Uterus (tissue), 4 donors: ENCODE measurements at places on chromosomes 1 and 21. TPM values are rescaled to one million over a fixed set of nuclear protein-coding genes. Genes with fewer than 3 reads are reported as not detected.
A peak's percentile ranks its signal among the peaks of the same experiment; 100 is the strongest.

GRCh38 chr1:176531921-176532897 lies 69.2 kb downstream of the PAPPA2 start:
- no peak for DNase-seq

DNA sequence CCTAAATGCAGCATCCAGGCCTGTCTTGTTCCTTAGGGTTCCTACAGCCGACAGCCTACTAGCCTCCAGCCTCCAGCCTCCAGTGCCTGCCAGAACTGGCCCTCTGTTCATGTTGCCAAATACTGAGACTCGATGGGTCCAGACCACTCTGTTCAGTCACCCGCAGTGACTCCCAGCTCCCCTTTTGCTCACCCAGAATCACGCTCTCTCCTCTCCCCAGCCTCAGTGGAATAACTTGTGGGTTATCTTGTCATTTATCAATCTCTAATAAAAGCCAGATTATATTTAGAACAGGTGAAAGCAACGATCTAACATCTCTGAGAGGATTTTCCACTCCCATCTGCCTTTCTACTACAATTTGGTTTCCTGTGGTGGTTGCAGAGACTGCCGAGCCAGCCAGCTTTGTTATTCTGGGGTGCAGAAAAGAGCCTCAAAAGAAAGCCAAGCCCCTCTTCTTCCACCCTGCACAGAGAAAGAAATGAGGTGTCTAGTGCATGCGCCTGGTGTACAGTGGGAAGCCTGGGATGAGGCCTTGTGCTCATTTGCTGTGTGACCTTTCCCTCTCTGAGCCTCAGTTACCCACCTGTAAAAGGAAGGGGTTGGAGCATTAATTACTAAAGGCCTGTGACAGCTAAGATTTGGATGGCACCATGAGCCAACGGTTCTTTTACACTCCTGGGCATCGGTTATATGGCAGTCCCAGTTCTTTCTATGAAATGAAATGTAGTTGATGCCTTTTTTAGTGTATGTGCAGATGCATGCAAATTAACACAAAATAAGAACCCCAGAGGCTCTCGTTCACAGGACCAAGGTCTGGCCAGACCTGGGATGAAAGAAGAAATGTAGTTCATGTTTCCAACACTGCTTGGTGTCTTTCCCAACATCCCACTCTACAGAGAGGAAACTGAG lies 42.9 kb upstream of the ID3 start:
- no peak for DNase-seq

GRCh38 chr1:84407958-84408422 lies 9.7 kb downstream of the DNASE2B start:
- DNase-seq: no peak

Gene ZNF697
- total RNA-seq: 2.4 TPM

- DNase-seq: peak; percentile 70
Measured at GRCh38 chr1:225508538-225509375, 80.9 kb upstream of the LBR start.

Gene TENT5C
- 7.0 TPM for total RNA-seq

Gene SLC25A34
- 1.6 TPM for total RNA-seq

Gene BACE2
- total RNA-seq: 22.8 TPM

DNA sequence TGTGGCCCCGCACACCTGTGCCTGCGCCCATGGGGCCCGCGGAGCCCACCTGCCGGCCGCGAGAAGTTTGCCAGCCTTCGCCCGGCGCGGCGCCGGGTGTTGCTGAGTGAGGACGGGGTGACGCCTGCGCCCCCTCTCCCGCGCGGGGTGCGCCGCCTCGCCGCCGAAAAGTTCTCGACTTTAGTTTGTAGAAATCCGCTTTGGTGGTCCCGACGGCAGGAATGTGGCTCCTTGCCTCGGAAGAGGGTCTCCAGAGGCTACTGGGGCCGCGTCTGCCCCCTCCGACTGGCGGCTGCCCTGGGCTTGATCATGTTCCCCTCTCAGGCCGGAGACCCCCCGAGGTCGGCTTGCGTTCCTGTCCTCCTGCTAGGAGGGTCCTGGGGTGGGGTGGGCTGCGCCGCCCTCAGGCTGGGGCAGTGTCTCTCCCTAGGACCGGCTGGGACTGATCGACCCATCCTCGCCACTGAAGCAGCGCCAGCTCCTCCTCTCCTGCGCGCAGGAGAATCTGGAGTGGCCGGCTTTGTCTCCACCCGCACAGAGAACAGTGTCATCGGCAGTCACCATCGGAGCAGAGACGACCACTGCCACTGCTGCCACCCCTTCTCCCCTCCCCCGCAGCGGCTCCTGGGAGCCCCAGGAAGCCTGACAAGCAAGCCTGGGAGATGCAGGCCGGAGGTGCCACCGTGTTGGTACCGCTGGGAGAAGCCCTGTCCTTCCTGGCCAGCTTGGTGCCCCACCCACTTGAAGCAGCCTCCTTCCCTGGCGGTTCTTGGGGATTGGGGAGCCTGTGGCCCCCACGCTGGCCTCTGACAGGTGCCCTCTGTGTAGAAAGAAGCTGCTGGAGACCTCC lies 553 bp upstream of the SLC30A2 start:
- DNase-seq: no peak

DNA sequence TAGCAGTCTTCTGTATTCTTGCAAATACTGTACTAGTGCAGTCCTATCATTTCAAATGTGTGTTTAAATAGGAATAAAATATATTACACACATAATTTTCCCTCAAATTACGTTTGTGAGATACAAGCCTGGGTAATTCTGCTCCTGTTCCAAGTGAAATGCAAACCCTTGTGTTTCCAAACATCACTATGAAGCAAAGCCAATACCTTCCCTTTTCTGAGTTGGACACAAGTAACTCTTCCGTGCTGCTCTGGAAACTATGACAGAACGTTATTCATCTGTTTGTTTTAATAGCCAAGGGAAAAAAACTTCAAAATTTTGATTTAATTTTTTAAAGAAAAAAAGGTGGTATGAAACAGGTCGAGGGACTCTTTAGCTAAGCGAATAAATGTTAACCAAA lies 73.7 kb upstream of the UBE2U start:
- DNase-seq: no peak

DNA sequence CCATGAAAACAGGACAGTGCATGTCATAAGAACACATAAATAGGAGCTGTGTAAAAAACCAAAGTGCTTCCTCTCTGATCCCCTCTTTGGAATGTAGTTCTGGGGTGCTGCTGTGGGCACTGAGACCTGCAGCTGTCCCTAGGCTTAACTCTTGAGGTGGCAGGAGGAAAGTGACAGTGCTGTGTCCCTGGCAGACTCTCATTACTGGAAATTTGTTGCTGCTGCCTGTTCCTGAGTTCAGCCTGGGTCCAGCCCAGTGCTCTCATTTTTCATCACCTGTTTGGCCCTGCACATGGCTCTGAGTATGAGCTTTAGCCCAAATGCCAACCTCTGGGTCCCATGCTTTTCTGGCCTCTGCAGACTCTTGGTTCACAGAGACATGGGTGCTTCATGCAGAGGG lies 329.3 kb downstream of the DSCAM start:
- no peak for DNase-seq

Gene AADACL4
- 0.14 TPM for total RNA-seq

GRCh38 chr1:43536196-43536863 lies 5.6 kb downstream of the PTPRF start:
- DNase-seq: no peak

DNA sequence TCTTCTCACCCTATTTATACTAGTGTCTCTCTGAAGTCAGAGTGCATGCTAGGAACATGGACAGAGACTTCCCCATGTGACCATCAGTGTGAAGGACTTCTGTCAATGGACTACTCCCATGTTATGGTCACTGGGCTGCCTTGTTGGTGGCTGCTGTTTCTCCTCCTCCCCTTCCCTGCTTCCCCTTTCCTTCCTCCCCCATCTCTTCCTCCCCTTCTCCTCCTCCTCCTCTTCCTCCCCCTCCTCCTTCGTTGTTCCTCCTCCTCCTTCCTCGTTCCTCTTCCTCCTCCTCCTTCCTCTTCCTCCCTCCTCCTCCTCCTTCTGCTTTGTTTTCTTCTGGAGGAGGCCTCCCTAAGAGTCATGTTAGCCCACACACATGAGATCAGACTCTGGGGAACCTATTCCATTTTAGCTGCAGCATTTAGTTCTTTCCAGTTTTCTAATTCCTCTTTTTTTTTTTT lies 35.8 kb downstream of the IER5 start:
- no peak for DNase-seq

- peak; percentile 20 for DNase-seq
Measured at GRCh38 chr1:207752456-207752998, 673 bp downstream of the CD46 start.

Gene CXADR
- total RNA-seq: 24.1 TPM

Gene CTSK
- 106 TPM for total RNA-seq

Gene RRP1B
- 28.1 TPM for total RNA-seq

DNA sequence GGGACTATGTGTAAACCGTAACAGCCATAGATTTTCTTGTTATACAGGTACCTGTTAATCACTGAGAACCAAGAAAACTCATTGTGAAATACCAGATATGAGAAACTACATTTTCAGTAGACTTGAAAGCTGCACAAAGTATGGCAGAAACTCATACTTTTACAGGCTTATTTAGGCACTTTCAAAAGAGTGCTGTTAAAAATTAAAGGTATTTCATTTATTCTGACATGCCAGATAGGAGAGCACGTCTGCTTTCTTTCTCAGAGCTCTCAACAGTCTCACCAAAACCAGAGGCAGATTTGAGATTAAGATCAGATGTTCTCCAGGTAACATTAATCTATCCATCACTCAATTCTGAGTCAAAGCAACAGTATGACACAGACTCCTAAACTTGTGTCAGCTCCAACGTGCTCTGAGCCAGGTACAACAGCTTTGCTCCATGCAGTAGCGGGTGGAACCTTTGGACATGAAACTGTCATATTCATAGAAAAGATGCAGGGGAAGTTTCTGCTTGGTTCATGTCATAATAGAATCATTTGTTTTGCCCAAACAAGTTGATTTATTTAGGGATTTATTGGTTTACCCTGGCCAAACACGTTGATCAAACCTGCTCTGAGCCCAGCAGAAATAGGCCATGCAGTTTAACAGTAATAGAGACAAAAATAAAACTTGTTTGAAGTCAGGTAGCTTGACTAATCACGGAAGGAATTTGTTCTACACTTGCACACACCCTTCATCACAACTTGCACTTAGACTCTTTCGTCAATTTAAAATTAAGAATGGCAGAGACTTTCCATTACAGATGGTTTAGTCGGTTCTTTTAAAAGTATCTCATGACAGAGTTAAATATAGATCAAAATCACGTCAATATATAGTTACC lies 20.8 kb upstream of the TSNAX start:
- no peak for DNase-seq

GRCh38 chr1:186880982-186881381 lies 52.2 kb downstream of the PLA2G4A start:
- no peak for DNase-seq

DNA sequence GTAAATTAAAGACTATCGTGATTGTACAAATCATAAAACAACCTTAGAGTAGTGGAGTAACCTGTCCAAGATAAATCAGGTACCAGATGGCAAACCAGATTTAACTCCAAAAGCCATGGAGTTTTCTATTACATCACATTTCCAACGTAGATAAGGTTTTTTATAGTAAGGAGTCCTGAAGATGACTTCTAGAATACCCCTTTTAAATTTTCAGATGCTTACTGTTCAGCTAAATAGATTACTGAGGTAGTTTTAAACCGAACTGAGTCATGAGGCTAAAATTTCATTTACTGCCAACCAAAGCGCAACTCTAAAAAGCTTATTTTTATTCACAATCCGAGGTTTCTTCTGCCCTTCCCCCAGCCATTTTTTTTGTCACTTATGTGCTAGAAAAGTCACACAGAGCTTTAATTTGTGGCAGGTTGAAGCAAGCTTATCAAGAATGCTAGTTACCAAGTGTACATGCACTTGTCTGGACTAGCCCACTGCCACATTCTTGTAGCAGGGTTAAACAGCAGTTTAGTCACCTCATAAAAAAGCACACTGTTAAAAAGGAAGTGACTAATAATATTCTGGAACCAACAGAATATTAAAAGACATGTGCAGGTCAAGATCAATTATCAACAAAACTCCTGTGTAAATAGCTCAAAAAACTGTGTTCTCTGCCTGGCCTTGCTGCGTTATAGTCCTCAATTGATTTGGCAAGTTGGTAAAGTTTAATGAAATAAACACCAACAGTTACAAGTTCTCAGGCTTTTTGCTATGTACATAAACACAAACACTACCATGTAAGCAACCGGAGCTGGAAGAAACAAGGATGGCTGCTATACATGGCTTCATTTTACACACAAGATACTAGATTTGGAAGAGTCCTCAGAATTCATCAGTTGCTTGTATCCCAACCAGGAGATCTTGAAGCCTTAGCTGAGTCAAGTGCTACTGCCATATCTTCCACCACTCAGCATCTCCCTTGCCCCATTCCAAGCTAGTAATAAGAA lies 180.3 kb upstream of the DMRTA2 start:
- DNase-seq: no peak

GRCh38 chr1:203480525-203481084 lies 5.0 kb downstream of the PRELP start:
- peak; percentile 74 for DNase-seq

GRCh38 chr1:39955547-39956539 lies 898 bp downstream of the MFSD2A start:
- no peak for DNase-seq

Gene PDC
- not detected for total RNA-seq

Gene KRTAP19-3
- not detected for total RNA-seq

DNA sequence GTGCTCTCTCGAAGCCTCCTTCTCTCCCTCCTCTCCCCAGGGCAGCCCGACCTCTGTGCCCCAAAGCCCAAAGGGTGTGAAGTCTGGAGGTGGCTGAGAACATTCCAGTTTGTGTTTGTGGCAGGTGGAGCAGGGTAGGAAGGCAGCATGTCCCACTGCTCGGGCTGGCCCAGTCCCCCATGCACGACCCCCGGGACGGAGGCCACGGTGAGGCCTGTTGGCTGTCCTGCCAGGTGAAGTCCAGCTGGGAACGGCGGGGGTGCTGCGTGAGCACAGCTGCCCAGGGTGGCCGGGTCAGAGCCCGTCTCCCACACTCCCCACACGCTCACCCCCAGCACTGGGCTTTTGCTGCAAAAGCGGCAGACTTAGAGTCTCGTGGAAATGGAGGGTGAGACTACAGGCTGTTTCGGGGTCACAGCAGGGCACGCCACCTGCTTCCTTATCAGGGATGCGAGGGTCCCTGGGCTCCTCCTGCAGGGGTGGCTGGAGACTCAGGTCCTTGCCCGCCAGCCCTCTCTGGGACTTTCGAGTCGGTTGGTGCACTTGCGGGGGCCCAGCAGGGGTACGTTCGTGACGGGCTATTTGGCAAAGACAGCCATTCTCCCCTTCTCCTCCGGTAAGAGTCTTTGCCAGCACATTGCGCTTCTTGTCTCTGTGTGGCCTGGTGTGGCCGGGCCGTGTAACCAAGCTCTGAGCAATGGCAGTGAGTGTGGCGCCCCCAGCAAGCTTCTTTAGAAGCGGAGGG lies 40.3 kb downstream of the MORN1 start:
- no peak for DNase-seq

DNA sequence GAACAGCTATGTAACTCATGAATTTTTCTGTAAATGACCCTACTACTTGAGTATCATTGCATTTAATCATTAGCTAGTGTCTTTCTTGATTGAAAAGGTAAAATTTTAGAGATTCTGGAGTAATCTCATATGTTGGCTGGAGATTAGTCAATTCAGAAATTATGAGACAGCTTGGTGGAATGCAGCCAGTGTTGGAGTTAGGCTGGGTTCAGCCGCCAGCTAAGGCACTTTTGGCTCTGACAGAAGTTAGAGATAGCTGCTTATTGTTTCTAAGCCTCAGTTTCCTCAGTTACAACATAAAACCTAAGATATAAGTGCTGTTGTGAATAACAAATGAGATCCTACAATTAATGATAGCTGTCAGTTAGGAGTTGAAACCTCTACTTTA lies 49.4 kb downstream of the TBCE start:
- no peak for DNase-seq

GRCh38 chr1:28510273-28510969 lies 4.6 kb downstream of the RCC1 start:
- DNase-seq: no peak
